ENCODE measurements at places on chromosomes 2 and 18.

GRCh38 chr2:14635391-14635871 lies 2.9 kb downstream of the LRATD1 start:
- no peak for DNase-seq

DNA sequence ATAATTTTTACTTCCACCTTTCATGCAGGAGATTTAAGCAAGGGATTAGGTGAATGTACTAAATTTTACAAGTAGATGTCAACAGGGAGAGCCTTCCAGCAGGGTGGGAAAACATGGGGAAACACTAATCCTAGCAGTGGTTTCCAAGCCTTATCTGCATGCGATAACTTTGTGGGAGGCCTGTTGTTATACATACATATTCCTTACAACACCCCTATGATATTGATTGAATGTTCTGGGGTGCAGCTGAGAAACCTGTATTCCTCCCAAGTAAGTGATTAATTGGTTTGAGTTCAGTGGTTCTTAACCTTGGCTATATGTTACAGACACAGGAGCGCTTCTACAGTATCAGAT lies 65.9 kb downstream of the COL4A4 start:
- no peak for DNase-seq

DNA sequence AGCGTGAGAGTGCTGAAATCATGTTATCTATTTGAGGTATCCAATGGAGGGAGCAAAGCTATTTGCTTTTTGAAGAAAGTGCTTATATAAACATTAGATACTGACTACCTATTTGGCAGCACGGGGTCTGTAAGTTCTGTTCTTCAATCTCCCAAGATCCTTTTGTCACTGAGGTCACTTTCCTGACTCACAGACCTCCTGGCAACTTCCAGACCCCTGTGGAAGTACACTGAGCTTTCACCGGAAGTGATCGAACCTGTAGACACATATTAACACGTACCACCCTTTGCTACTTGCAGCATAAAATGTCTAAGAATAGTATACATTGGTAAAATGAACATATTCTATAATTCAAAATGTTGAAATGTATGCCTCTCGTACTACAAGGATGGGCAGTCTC lies 452.6 kb upstream of the ST6GAL2 start:
- DNase-seq: no peak

GRCh38 chr2:11984316-11985158 lies 238.1 kb downstream of the LPIN1 start:
- no peak for DNase-seq

GRCh38 chr2:100673691-100674485 lies 111.1 kb downstream of the PDCL3 start:
- no peak for DNase-seq

DNA sequence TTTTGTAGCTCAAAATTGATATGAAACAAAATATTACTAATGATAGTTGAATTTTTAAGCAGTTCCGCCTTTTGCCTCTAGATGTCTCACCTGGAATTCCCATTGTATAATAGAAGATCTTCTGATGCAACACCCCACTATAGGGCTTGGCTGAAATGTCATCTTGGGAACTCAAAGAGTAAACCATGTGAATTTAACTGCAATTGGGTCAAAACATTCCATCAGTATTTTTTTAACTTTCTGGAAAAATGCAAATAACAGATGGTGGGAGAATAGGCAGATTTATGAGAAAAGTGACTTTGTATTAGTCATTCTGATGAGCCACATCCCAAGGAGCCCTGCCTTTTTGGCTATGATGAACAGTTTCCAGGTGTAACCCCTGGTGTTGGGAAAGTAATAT lies 489.9 kb downstream of the NYAP2 start:
- DNase-seq: peak; percentile 11
